ENCODE measurements at places on chromosomes 13 and 19.
A peak's percentile ranks its signal among the peaks of the same experiment; 100 is the strongest.

GRCh38 chr13:30976025-30976424 lies 43.6 kb downstream of the TEX26 start:
- no peak for DNase-seq

- no peak for DNase-seq
Measured at GRCh38 chr19:29372091-29372415, 153.7 kb upstream of the VSTM2B start.

GRCh38 chr13:112894673-112895481 lies 74.1 kb upstream of the MCF2L start:
- no peak for DNase-seq

- DNase-seq, result no peak
Measured at GRCh38 chr13:112748947-112749735, 59.3 kb downstream of the ATP11A start.

DNA sequence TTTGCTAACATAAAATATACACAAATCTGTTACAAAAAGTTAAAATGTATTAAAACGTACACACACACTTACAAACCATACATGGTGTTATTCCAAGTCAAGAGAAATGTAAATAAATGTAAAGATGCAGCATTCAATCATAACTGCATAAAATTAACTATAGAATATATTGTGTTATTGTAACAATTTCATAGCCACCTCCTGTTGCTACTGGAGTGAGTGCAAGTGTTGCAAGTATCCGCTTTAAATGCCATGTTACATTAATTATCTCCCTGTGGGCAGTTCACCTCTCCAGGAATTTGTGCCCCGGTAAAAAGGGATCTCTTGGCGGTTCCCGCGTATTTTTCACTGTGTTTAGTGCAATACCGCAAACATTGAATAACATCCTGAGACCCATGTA lies 3.5 kb upstream of the INSR start:
- DNase-seq, result peak; percentile 24

- DNase-seq, result peak; percentile 73
Measured at GRCh38 chr13:52195401-52195837, 36.0 kb upstream of the NEK3 start.

- no peak for DNase-seq
Measured at GRCh38 chr19:3136684-3137055, 837 bp downstream of the GNA15 start.

DNA sequence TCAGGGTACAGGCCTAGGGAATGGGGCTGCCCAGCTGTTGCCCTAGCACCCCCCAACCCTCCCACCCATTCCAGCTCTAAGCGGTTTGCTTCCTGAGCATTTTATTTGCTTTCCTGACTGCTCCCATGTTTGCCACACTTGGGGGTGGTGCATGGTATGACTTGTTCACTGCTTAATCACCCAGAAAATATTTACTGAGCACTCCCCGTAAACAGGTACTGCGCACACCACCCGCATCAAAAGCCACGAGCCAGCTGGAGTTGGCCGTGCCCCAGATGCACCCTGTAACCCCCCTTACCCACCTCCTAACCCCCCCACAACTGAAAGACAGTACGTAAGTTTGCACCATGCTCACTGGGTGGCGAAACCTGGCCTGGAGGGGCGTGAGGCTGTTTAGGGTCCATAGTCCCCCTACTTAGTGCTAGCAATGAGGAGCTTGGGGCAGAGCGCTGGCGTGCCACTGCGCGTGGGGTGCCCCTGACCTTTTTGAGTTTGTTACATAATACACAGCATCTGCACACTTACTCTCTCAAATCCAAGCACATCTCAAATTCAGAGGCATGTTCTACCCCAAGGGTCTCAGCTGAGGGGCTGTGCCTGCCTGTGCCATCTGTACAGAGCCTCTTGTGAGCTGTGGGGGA lies 29.8 kb downstream of the DPF1 start:
- DNase-seq, result peak; percentile 14

- no peak for DNase-seq
Measured at GRCh38 chr13:37685206-37685605, 86.6 kb upstream of the POSTN start.

GRCh38 chr19:39814595-39814994 lies 19.4 kb downstream of the DYRK1B start:
- DNase-seq, result no peak

GRCh38 chr13:98068521-98068920 lies 74.4 kb upstream of the FARP1 start:
- no peak for DNase-seq

- peak; percentile 80 for DNase-seq
Measured at GRCh38 chr13:73138638-73139491, 80.1 kb downstream of the KLF5 start.

DNA sequence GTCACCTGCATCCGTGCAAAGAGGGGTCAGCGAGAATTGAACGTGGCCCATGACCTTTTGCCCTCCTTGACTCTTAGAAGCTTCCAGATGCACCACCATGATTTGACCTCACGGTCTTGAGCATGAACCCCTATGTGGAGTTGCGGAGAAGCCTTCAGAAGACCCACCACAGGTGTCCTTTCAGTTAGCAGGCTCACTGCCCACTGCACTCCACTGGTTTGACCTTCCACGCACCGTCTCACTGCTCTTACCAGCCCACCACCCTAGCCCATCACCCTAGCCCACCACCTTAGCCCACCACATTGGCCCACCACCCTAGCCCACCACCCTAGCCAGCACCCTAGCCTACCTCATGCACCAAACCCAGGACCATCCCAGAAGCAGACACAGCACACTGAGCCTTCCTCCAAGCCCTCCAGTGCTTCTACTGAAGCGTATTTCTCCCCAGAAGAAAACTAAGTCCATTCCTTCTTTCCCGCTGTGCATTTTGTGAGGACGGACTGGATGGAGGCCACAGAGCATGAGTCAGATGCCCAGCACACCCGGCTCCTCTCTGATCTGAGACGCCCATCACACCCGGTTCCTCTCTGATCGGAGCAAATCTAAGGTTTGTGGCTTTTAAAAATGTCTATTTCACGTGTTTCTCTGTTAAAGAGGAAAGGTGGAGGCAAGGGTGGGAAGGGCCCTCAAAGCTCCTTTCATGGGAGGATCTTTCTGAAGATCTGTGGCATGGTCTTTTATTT lies 45.8 kb downstream of the SOX1 start:
- DNase-seq, result peak; percentile 59

DNA sequence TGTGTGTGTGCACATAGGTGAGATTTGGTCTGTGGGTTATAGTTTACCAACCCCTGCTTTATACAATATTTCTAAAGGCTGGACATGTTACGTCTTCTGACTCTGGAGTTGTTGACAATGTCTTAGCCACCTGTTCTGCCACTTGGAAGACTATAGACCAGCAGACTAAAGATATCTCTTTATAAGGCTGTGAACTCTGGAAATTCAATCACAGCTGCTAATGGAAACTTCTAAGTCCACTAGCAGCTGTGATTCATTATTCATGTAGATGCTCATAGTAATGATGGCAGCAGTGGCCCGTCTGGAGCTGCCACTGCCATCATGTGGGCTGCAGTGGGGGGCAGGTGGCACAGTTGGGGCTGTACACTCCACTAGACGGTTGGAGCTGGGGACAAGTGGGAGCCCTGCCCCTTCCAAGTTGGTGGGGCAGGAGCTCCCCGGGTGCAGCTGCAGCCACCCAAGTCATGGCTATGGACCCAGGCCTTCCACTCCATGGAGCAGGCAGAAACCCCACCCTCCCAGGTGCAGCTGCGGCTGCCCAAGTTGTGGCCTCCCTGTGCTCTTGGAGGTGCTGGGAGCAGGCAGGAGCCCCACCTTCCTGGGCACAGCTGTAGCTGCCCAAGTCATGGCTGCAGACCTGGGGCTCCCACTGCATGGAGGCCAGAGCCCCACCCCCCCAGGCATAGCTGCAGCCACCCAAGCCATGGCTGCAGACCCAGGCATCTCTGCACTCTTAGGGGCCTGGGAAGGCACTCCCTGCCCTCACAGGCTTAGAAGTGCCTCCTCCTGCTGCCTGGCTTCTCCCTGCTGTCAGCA lies 8.8 kb downstream of the IGFL4 start:
- DNase-seq, result no peak

DNA sequence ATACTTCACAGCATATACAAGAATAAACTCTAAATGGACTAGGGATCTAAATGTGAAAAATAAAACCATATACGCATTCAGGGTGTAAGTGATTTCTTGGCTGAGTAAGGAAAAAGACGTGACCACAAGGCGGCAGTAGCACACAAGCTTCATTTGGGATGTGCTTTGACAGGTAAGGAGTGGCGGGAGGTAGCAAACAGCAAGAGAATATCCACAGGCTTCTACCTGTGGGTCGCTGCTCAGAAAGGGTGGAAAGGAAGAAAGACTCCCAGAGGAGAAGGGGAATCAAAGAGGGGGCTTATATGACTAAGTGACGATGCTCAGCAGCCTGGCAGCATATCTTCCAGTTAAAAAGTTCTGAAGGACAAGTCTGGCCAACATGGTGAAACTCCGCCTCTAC lies 2.5 kb upstream of the ZNF121 start:
- peak; percentile 54 for DNase-seq

DNA sequence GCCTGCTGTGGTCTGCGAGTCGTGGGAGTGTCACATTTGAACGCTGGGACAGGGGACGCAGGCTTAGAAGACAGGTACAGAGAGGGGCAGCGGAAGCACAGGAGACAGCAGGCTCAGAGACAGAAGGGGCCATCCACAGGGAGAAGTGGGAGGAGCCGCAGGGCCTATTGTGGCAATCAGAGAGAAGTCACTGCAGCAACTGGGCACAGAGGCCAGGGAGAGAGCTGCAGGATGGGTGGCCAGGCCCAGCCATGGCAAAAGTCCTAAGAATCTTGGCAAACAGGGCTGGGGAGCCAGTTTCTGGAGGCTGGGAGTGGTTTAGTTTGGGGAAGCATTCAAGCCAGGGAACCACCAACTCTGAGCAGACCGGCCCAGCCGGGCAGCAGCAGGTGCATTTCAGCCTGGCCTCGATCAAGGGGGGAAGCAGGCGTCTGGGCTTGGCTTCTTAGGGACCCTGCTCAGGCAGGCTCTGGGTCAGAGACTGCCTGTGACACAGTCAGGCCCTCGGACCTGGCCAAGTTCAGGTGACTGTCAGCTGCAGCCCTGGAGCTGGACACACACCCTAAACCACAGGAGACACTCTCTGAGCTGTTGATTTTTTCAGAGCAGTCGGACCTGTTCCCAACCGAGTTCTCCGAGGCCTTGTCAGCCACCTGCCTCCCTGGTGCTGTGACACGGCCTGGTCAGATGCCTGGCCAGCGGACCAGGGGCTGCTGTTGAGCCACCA lies 11.8 kb downstream of the SH3GL1 start:
- no peak for DNase-seq

- no peak for DNase-seq
Measured at GRCh38 chr13:96193728-96194310, 103.9 kb downstream of the HS6ST3 start.

GRCh38 chr19:32842061-32842460 lies 27.5 kb downstream of the SLC7A9 start:
- no peak for DNase-seq

DNA sequence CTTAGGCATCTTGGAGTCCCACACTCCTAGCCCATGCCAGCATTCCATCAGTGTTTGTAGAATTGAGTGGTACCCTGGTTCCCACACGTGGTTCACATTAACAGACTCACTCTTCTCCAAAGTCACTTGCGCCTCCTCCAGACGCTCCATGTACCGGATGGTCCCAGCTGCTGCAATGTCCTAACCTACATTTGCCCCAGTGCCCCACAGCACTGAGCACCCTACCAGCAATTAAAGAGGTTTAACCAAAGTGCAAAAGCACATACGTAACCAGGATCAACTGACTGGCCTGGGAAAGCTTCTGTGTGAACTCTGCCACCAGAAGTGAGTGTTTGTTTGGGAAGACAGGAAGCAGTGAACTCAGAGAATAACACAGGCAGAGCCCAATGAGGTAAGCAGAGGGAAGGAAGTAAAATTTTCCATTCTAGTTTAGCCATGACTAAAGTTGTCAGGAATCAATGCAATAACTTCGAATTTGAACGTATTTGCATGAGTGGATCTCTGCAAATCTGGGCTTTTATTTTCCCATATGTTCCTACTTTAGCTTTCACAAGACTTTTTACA lies 7.3 kb upstream of the MEDAG start:
- no peak for DNase-seq

GRCh38 chr19:11278670-11279069 lies 16.3 kb upstream of the DOCK6 start:
- no peak for DNase-seq
